ENCODE measurements at places on chromosomes 13 and 19. TPM values are rescaled to one million over a fixed set of nuclear protein-coding genes. Genes with fewer than 3 reads are reported as not detected.
A peak's percentile ranks its signal among the peaks of the same experiment; 100 is the strongest.

Gene LAIR1
- 15.5 TPM for total RNA-seq

- no peak overlapping the region for H3K27ac ChIP-seq
- H3K36me3 ChIP-seq: no peaks in the 10 kb centered on the region
- H3K4me1 ChIP-seq: peaks cover 10% of the 10 kb centered on the region
- no peak for DNase-seq
Measured at GRCh38 chr19:10001899-10002298, 8.4 kb downstream of the COL5A3 start.

- no peaks in the 10 kb centered on the region for H3K36me3 ChIP-seq
- no peaks in the 10 kb centered on the region for H3K4me1 ChIP-seq
- H3K27ac ChIP-seq: no peak overlapping the region
- no peaks in the 10 kb centered on the region for H3K27me3 ChIP-seq
- no peak for DNase-seq
- H3K4me3 ChIP-seq: no peak overlapping the region
Measured at GRCh38 chr13:65932587-65933239, 1297.4 kb downstream of the PCDH9 start.

GRCh38 chr13:104289400-104289799 lies 1223.2 kb upstream of the SLC10A2 start:
- H3K4me1 ChIP-seq: no peaks in the 10 kb centered on the region
- H3K4me3 ChIP-seq: no peak overlapping the region
- DNase-seq: no peak
- H3K36me3 ChIP-seq: no peaks in the 10 kb centered on the region
- no peaks in the 10 kb centered on the region for H3K27me3 ChIP-seq

GRCh38 chr13:114077933-114078325 lies 54.5 kb downstream of the RASA3 start:
- no peaks in the 10 kb centered on the region for H3K4me1 ChIP-seq
- H3K36me3 ChIP-seq: no peaks in the 10 kb centered on the region
- no peaks in the 10 kb centered on the region for H3K27me3 ChIP-seq
- DNase-seq: peak; percentile 9
- no peak overlapping the region for H3K4me3 ChIP-seq

- DNase-seq: no peak
- H3K27me3 ChIP-seq: peaks cover 8% of the 10 kb centered on the region
- H3K4me3 ChIP-seq: peak overlapping the region; percentile 45
- H3K4me1 ChIP-seq: peaks cover 16% of the 10 kb centered on the region
- no peak overlapping the region for H3K27ac ChIP-seq
- no peaks in the 10 kb centered on the region for H3K36me3 ChIP-seq
Measured at GRCh38 chr13:27006519-27007161, 165.0 kb downstream of the USP12 start.

Gene ADPRHL1
- 15.3 TPM for total RNA-seq

Gene PLIN4
- total RNA-seq: 689 TPM

Gene MIA
- total RNA-seq: 237 TPM

GRCh38 chr19:58181902-58182576 lies 822 bp upstream of the ZNF274 start:
- no peak for DNase-seq
- H3K4me1 ChIP-seq: no peaks in the 10 kb centered on the region

- no peaks in the 10 kb centered on the region for H3K27me3 ChIP-seq
- H3K36me3 ChIP-seq: no peaks in the 10 kb centered on the region
- no peak overlapping the region for H3K27ac ChIP-seq
- no peak overlapping the region for H3K4me3 ChIP-seq
- DNase-seq: no peak
Measured at GRCh38 chr19:12705169-12705568, 8.7 kb upstream of the FBXW9 start.

DNA sequence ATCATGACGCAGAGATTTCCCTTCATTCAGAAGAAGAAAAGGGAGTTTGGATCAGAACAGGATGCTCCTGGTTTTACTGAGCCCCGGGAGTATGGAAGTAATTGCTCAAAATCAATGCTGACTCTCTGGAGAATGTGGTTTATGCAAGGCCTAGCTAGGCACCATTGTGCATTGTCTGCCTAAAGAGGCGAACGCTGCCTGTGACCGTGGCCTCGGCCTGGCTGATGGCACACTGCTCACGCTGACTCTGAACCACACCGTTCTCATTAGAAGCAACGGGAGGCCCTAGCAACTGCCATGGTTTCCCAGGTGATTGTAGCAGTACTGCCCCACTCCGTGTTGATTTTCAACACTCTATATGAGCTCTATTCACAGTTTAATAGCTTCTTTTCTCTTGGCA lies 41.7 kb upstream of the UBL3 start:
- DNase-seq: no peak
- H3K4me3 ChIP-seq: no peak overlapping the region
- H3K27me3 ChIP-seq: no peaks in the 10 kb centered on the region
- no peak overlapping the region for H3K27ac ChIP-seq
- no peaks in the 10 kb centered on the region for H3K36me3 ChIP-seq

DNA sequence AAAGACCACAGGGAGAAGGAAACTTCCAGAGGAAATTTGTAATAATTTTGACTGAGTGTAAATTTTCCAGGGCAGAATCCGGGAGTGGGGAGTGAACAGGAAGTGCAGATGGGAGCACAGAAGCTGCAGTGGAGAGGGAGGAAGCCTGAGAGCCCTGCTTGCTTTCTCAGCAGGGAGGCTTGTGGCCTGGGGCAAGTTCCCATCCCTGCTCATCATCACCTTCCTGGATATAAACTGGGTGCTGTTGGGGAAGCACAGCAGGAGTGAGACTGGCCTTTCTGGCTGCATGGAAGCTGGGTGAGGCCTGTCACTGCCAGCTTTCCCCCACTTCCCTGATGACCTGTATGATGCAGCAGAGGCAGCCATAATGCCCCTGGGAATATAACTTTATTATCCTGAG lies 532.9 kb downstream of the SLITRK6 start:
- H3K27me3 ChIP-seq: no peaks in the 10 kb centered on the region
- H3K4me1 ChIP-seq: no peaks in the 10 kb centered on the region
- no peak for DNase-seq
- H3K4me3 ChIP-seq: no peak overlapping the region
- H3K27ac ChIP-seq: no peak overlapping the region

Gene CEACAM19
- total RNA-seq: 38.7 TPM

GRCh38 chr13:33152389-33152788 lies 133.2 kb downstream of the STARD13 start:
- peaks cover 30% of the 10 kb centered on the region for H3K36me3 ChIP-seq
- no peaks in the 10 kb centered on the region for H3K27me3 ChIP-seq
- no peak for DNase-seq

Gene ATP4B
- not detected for total RNA-seq

DNA sequence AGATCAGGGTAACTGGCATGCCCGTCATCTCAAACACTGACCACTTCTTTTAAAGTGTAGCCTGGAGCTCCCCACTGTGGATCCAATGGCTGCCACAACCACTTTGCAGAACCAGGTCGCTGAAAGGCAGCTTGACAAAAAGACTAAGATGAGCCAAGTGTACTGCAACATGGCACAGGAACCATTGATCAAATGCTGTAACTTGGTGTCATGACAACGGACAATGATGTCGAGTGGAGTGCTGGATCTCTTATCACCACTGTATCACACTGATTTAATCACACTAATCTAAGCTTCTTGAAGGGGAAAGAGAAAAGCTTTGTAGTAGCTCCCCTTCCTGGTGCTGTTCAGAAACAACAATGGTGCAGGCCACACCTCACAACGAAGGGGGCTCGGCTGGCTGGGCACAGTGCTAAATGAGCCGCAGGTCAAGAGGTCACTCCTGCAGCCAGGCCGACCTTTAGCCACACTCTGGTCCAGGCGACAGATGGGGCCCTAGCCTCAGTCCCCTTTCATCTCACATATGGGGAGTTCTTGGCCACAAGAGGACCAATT lies 2.2 kb upstream of the TNFRSF19 start:
- DNase-seq: no peak
- no peaks in the 10 kb centered on the region for H3K4me1 ChIP-seq
- no peak overlapping the region for H3K27ac ChIP-seq
- no peaks in the 10 kb centered on the region for H3K36me3 ChIP-seq

DNA sequence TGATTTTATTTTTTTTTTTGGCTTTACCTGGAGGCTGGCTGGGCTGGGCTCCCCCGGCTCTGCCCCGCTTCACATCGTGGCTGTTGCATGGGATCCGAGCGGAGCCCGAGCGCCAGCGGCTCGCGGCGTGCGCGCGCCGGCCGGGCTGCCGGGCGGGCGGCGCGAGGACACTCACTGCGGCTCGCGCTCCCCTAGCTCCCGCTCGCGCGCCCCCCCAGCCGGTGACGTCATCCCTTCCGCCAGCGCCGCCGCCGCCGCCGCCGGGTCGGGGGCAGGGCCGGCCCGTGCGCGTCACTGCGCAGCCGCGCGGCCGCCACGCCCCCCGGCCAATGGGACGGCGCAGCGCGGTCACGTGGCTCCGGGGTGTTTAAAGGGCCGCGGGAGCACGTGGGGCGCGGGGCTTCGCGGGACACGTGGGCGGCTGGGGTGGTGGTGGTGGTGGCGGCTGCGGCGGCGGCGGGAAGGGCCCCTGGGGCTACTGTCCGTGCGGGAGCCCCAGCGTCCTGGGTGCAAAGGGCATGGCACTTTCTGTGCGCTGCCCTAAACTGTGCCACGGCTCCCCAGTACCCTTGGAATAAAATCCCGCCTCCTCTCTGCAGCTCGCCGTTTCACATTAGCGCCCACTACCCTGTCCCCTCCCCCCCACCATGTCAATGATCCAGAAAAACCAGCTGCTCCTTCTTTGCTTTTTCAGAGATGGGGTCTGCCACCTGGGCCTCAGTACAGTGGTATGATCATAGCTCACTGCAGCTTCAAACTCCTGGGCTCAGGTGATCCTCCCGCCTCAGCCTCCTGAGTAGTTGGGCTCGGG lies at the start of gene PTPRS:
PTPRS (minus strand) TSS at position 176 of the 811 bp plus-strand sequence. CDS start 54,672 bp downstream, outside the sequence.
- DNase-seq: peak; percentile 38
- peaks cover 15% of the 10 kb centered on the region for H3K4me1 ChIP-seq
- no peak within 1 kb of the TSS for H3K27ac ChIP-seq
- peaks cover 49% of the 10 kb centered on the region for H3K27me3 ChIP-seq

DNA sequence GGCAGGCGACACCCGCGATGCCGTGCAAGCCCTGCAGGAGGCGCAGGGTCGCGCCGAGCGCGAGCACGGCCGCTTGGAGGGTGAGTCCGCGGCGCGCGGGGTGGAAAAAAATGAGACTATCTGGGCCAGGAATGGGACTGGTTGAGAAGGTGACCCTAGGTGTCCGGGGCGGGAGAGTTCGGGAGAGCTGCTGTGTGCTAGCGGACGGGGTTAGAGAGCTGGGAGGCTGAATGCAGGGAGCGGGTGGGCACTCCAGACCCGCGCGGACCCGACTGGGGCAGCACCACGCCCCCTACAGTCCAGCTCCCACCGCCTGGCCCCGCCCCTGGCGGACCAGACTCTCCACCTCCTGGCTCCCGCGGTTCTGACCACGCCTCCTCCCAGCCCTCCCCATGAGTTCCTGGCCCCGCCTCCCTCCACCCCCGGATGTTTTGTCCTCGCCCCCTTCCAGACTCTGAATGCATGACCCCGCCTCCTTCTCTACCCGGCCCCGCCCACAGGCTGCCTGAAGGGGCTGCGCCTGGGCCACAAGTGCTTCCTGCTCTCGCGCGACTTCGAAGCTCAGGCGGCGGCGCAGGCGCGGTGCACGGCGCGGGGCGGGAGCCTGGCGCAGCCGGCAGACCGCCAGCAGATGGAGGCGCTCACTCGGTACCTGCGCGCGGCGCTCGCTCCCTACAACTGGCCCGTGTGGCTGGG lies 1.5 kb downstream of the CLEC11A start:
- DNase-seq: peak; percentile 98
- H3K4me3 ChIP-seq: peak overlapping the region; percentile 49
- peak overlapping the region; percentile 71 for H3K27ac ChIP-seq
- no peaks in the 10 kb centered on the region for H3K36me3 ChIP-seq

DNA sequence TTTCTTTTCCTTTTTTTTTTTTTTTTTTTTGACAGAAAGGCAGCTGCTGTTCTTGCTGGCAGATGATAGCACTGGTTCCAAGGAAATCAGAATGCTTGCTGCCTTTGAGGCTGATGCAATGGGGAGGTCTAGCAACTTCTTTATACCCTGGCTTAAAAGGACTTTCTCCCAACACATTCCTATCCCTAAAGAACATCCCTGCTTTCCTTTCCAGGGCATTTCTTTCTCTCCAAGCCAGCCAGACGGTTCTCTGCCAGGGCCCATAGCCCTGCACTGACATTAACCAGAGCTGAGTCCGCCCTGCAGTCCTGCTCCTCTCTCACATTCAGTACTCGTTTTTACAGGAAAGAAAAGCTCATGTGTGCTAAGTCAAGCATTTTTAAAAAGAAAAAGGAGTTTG lies 133.9 kb upstream of the WASF3 start:
- no peak overlapping the region for H3K4me3 ChIP-seq
- H3K4me1 ChIP-seq: no peaks in the 10 kb centered on the region
- H3K27me3 ChIP-seq: no peaks in the 10 kb centered on the region
- DNase-seq: no peak
- H3K36me3 ChIP-seq: no peaks in the 10 kb centered on the region

Gene MTIF3
- 63.0 TPM for total RNA-seq

DNA sequence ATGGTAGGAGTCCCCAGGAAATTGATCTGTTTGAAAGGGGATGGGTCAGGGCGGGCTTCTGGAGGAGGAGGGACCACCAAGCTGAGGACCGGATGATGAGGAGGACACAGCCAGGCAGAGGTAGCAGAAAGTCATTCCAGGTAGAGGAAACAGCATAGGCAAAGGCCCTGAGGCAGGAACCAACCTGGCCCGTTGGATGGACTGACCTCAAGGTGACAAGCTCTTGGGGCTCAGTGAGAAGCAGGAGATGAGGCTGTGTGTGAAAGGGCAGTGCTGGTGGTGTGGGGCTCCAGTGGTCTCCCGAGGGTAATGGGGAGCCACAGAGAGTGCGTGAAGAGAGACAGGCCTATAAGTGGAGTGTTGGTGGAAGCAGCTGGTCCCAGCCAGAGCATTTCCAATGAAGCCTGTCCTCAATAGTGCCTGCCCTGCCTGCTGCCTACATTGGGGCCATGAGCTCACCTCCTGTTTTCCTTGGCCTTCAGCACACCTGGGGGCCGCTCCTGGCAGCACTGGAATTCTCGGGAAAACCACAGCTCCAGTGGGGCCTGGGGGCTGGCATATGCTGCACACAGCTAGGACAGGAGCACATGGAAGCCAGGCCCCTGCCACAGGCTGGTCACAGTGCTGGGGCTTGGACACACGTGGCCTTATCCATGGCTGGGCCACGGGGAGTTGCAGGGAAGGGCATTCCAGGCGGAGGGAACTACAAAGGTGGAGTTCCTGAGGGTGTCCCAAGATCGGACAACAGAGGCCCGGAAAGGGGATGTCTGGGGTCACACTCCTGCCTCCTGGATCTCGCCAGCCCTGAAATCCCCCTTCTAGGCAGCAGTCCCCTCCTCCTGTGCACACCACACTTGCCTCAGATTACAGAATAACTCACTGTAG lies 2.3 kb upstream of the COMP start:
- DNase-seq: no peak
- H3K36me3 ChIP-seq: no peaks in the 10 kb centered on the region
- H3K27ac ChIP-seq: no peak overlapping the region

Gene CGB8
- total RNA-seq: not detected

DNA sequence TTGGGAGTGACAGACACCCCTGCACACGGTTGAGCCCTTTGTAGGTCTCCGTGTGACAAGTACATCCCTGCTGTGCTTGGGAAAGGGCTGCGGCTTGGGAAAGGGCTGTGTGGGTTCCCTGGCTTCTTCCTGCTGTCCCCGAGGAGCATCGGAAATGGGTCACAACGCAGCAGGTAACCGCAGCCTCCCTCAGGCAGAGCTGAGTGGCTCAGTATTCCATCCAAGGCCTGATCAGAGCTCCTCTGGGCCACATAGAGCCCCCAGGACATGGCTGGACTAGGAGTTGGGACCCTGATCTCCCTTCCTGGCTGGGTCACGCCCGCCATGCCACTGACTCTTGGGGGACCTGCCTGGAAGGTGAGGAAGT lies 16.3 kb downstream of the TECR start:
- no peak overlapping the region for H3K4me3 ChIP-seq
- H3K27ac ChIP-seq: no peak overlapping the region
- no peak for DNase-seq

GRCh38 chr13:76948149-76948548 lies at the start of gene ACOD1:
ACOD1 (plus strand) TSS chr13:76948511; CDS start chr13:76948559, 48 bp downstream.
- no peak within 1 kb of the TSS for H3K4me3 ChIP-seq
- no peak within 1 kb of the TSS for H3K27ac ChIP-seq
- no peaks in the 10 kb centered on the region for H3K27me3 ChIP-seq
